ENCODE measurements at places on chromosomes 4 and X.

DNA sequence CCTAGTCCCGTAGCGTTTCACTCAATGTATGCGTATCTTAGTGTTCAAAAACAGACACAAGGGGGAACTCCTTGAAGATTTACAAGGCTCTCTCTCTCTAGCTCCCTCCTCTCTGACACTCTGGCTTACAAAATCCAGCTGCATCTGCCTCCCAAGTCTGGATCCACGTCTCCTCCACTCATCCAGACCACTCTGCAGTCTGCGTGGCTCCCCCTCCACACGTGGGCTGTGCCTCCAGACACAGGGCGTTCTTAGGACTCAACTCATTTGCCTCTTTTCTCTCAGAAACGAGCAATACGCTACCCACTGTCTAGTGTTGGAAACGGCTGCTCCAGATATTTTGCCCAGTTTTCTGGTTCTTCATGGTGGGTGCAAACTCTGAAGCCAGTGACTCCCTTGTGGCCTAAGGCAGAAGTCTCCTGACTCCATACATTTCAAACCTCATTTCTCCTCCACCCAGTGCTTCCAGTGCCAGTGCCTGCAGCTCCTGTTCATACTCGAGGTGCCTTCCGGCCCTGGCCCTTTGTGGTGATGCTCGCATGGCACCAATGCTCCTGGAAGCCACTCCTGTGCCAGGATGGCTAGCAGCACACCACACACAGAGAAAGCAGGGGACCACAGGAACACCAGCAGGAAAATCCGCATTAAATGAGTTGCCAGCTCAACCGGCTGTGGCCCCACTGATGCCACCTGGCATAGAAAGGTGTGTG, 24.1 kb downstream of the NAT8L start:
- DNase-seq: no peak

- no peak for DNase-seq
These were observed 259.6 kb downstream of the UNC5C start for GRCh38 chr4:95289028-95289634.

DNA sequence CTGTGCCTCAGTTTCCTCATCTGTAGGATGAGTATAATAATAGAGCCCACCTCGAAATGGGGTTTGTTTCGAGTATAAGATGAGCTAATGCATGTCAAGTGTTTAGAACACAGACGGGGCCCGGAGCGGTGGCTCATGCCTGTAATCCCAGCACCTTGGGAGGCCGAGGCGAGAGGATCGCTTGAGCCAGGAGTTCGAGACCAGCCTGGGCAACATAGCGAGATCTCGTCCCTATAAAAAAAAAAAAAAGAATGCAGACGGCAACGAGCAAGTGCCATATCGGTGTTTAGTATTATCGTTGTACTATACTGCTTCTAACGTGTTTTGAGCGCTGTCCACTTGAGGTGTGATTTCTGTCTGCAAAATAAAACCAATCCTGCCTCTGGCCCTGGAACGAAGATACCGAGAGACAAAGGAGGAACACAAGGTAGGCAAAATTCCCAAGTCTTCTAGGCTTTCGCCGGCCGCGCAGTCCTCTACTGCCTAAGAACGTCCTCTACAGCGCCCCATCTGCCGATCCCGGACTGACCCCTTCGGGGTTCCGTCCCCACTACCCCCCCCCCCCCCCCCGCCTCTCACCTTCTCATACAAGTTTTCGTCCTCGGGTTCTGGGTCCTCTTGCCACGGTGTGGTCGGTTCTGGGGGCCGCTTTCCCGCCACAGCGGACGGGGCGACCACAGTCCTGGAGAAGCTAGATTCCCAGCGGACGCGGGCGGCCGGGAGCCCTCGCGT, 442 bp downstream of the NDUFB11 start:
- no peak for DNase-seq

DNA sequence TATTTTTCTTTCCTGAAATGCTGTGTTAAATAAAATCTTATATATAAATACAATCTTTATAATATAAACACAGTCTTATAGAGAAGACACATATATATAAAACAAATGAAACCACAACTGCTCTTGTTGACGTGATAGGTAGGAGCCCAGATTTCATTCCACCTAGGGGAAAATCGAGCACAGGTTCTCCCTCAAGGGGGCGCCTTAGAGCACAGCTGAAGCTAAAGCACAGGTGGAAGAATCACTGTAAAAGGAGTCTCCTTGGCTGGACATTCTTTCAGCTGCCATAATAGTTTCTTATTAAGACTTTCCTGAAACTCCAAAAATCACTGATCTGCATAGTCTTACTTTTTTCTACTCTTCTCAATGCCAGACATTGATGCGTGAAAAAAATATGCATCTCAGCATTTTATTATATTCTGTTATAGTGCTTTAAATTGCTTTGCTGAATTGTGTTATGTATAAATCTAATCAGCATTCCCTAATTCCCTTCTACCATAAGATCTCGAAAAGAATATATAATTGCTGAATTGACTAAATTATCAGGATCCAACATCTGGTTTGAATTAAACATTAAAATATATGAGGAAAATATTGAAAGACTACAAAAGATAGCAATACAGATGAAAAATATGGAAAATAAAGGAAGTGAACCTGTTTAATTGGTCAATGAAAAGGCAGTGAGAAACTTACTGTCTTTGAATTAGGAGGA, 25.5 kb upstream of the RXFP1 start:
- DNase-seq: no peak

GRCh38 chr4:46550471-46550870, 160.5 kb upstream of the GABRA2 start:
- no peak for DNase-seq

- no peak for DNase-seq
These were observed 29.2 kb downstream of the METAP1 start for GRCh38 chr4:99024481-99025275.

DNA sequence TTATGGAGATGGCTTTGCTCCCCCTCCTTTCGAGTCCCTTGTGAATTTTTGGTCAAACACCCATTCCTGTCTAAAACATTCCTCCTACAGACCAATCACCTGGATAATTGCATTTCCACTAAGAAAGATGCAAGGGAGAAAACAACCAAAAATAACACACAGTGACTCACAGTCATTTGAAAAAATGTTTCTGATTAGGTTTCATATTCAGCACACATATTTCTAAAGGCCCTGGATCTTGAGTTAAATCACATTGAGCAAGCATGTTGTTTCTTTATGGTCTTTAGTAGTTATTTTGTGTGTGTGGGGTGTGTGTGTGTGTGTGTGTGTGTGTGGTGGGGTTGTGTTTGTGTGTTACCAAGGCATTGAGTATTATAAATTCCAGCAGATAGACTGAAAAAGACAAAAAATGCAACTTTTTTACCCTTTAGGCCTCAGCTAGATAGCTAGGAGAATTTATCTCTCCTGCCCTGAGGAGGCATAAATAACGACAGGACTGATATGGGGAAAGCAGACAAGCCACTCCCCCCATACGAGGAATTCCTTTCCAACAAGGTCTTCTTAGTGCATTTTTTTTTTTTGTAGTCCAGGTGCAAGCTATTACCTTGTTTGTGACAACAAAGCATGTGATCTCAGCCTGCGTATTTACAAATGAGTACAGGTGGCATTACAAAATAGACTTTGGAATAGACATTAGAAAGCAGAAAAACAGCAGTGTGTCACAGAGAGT, 265.4 kb upstream of the ADGRL3 start:
- no peak for DNase-seq

DNA sequence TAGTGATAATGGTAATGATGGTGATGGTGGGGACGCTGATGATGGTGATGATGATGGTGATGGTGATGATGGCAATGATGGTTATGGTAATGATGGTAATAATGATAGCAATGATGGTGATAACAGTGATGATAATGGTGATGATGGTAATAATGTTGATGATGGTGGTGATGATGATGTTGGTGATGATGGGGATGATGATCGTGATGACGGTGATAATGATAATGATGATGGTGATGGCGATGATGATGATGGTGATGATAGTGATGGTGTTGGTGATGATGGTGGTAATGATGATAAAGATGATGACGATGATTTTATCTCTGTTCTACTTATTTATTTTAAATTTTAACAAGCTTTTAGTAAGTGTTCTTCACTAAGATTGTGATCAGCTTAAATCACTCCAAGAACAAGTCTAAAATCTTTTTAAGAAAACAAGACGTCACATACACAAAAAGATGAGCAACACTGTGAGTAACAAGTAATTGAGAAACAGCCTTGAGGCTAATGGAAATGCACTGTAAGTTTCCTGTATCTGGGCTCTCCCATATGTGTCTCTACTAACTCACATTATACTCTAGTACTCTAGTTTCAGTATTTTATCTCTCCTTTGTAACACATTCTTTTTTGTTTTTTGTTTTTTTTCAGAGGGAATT, 480.2 kb upstream of the PRKX start:
- no peak for DNase-seq

DNA sequence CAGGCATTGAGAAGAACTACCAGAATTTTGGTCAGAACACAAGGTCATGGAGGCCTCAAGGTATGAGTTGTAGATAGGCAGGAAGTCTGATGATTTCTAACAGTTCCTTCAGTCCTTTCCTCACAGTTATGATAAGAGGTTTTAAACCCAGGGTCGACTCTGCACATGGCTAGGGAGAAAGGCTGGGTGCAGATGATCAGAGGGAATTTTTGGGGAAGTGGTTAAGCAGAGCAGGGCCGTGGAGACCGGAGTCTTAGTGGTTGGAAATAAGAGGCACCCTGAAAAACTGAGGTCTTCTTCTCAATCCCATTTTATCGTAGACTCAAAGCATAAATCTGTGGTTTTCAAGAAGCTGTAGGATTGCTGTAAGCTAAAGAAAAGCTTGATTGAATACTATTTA, 118.5 kb upstream of the ANK2 start:
- DNase-seq: no peak

DNA sequence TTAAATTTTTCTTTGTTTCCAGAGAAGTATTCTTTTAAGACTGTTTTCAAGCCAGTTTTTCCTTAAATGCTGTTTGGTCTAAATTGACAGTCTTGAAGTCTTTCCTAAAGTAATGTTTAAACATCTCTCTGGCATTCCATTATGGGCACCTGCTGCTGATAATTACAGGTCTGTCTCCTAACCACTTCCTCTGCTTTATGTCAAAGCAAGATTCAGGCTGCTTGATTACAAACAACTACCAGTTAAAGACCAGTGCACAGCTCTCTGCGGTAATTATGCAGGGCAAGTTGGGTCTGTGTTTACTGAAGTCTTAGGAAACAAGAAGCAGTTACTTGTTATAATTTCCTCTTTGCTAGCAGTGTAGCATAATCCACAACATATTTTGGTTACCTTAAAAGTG, 17.6 kb downstream of the UNC5C start:
- DNase-seq: no peak

DNA sequence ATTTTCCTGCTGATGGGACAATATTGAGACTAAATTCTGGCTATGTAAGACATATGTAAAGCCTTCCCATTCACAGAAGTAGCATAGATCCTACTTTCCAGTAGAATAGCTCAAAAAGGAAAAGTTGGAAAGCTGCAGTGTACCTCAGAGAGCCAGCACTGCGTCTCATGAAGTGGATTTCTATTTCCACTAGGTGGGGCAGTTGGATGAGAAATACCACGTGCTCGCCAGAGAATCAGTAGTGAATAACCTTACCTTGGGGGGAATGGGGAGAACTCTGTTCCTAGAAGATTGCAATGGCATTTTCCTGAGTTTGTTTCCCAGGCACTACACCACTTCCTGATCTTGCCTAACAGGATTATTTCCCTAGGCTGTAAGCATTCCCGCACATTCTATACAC, 907.1 kb downstream of the FSTL5 start:
- DNase-seq: no peak

GRCh38 chrX:51598899-51599298, 19.8 kb downstream of the CENPVL3 start:
- DNase-seq: no peak

GRCh38 chrX:57156397-57157049, 19.3 kb upstream of the SPIN2A start:
- DNase-seq: no peak

DNA sequence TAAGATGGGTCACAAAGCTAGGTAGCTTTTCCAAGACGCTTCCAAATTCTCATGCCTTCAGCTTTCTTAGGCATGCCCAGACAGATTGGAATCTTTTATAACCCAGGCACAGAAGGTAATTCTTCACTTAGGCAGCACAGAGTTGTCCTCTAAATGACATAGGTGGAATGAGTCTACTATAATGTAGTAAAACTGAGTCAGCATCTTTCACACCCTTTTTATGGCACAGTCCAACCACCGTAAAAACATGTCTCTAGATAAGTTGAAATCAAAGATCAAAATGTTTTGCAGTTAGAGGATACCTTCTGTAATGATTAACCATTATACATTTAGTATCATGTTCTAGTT, 128.4 kb upstream of the FAT1 start:
- no peak for DNase-seq

DNA sequence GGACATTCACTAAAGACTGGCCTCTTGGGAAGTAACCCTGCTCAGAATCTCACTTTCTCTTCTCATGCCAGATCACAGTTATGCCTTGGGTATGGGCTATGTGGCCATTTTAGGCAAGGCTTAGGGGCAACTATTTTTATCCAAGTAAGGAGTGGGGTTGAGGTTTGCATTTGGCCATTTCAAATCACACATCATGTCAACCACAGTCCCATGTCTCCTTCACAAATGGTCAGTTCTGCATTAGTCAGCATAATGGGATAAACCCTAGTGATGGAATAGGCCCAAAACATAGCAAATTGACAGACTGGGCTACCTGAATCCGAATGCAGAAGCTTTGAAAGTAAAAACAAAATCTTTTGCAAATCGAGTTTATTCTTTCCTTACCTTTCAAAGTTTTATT, 827 bp upstream of the RTL3 start:
- DNase-seq: no peak

DNA sequence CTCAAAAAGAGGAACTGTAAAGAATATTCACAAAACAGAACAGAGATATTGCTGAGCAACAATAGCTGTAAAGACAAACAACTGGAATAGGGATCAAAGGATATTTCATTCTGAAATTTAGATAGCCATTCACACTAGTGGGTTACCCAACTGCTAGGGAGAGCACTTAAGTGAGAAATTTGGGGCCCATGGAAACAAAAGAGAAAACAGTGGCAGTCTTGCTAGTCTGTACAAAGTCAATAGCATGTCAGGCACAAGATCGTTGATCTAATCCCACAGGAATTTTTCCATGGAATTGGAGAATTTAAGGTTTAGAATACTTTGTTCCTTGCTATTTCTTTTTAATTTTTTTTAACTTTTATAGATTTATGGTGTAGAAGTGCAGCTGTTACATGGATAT, 467.0 kb downstream of the PCDH18 start:
- no peak for DNase-seq

DNA sequence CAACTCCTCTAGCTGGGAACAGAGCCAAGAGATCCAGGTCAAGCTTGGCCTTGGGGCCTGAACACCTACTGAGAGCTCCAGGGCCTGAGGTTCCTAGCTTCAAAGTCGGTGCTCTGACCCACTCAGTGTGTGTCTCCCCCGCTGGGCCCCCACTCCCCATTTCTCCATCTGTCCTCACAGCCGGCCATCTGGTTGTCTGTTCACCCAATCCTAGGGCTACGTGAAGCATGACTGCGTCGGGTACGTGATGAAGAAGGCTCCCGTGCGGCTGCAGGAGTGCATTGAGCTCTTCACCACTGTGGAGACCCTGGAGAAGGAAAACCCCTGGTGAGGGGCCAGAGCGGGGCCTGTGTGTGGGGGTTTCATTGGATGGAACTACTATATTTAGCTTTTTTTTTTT, 12.3 kb downstream of the USP11 start:
- no peak for DNase-seq

Measured in activated CD4-positive, alpha-beta T cell treated with anti-CD3 and anti-CD28 coated beads for 4 hours (primary cell).